ENCODE measurements at places on chromosomes 16 and 17. TPM values are rescaled to one million over a fixed set of nuclear protein-coding genes. Genes with fewer than 3 reads are reported as not detected.

DNA sequence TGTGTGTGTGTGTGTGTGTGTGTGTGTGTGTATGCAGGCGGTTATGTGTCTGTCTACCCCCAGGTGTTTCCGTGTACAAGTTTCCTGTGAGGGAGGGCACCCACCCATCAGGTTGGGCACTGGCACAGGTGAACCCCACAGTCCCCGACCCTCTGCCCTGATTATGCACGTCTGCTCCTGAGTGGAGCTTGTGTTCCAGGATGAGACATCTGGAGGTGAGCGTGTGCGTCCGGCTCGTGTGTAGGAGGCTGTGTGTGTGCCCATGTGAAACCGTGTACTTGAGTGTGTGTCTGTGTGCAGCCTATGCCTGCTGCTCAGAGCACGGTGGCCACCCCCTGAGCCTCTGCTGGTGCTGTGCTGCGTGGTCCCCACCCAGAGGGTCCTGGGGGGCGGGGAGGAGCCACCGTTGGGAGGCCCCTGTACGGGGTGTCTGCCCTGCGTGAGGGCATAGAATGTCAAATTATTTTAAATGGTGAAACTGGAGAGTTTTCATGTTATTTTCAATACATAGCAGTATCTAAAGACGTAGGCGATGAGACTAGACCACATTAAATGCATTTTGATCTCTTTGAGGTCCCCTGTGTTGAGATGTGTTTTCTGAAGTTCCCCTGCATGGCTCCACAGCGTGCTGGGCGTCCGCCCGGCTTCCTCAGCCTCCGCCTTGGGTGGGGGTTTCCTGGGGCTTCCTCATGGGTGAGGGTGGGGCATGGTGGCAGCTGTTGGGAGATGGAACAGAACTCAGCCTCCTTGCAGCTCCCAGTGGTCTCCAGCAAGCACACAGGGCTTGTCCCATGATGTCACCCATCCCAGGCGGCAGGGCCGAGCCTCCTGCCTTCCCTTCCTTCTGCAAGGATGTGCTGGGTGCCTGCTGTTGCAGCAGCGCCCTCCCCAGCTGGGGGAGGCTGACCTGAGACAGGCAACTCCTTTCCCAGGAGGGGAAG lies 43.4 kb downstream of the KCNJ12 start:
- DNase-seq, result no peak

The SPEM3 gene
- 0.96 TPM for total RNA-seq

The CES2 gene
- total RNA-seq, result 53.7 TPM

- no peak for DNase-seq
Measured at GRCh38 chr16:87765473-87765775, 362 bp downstream of the KLHDC4 start.

The SMIM5 gene
- 8.7 TPM for total RNA-seq

DNA sequence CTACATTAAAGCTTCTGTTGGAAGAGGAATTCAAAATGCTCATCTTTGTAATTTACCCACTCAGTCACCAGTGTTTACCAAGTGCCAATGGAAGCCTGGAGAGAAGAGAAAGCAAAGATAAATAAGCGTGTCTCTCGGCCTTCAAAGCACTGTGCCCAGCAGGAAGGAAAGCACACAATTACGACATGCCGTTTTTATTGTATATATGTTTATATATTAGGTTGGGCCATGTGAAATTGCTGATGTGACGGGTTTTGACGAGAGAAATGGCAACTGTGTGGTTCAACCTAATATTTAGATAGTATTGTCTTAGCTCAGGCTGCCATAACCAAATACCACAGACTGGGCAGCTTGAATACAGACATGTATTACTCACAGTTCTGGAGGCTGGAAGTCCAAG lies 79.3 kb upstream of the HSBP1 start:
- no peak for DNase-seq

The ITGA2B gene
- 4.3 TPM for total RNA-seq

- no peak for DNase-seq
Measured at GRCh38 chr17:49459401-49459984, 35.6 kb upstream of the NGFR start.

The CD300H gene
- total RNA-seq, result not detected

DNA sequence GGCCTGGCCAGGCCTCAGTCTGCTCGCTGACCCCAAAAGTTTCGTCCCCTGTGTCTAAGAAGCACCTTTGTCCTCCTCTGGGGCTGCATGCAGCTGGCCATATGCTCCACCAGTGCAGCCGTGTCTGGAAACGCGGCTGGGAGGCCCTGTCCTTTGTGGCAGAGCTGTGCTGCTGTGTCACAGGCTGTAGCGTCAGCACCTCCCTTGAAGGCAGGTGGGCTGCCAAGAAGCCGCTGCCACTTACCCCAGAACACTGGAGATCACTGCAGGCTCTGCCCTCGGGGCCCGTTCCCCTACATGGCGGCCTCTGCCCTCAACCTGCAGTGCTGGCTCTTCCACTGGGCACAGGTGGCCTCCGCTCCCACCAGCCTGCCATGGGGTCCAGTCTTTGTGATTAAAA lies 15.7 kb upstream of the MC1R start:
- DNase-seq, result no peak

DNA sequence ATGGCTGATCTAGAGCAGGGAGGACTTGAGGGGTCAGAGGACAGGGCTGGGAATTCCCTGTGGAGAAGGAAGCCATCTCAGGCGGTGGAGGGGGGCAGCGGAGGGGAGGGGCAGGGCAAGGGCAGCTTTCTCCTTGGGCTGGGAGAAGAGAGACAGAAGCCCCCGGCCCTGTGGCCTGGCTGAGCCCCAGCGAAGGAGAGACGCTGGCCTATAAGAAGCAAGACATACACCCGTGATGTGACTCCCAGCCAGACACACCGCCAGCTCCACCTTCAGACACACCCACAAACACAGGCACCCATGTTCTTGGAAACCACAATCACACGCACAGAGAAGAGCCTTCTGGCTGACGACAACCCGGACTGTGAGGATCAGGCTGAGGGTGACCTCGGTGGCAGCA lies 10.0 kb downstream of the TRPV3 start:
- no peak for DNase-seq

The NLRC3 gene
- total RNA-seq, result 9.1 TPM

GRCh38 chr16:60731329-60732050 lies 1304.7 kb downstream of the CDH8 start:
- DNase-seq, result peak; percentile 52

- no peak for DNase-seq
Measured at GRCh38 chr17:76689859-76690258, 20.9 kb downstream of the MXRA7 start.

The SYCE1L gene
- total RNA-seq, result not detected

DNA sequence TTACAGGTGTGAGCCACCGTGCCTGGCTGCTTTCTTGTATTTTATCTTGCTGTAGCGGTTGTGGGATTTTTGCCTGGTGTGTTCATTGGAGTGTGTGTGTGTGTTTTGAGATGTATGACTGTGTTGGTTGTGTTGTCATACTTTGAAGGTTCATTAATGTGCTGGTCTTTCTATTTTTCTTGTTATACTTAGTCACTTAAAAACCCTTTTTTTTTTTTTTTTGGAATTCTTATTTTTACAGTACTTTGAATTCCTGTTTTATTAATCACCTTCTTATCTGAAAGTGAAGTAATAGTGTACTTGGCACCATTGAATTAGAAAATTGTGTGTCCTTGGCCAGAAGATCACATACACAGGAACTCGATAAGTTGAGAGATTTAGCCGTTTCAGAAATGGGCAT lies 30.2 kb downstream of the TENT4B start:
- no peak for DNase-seq

The TMEM235 gene
- 0.96 TPM for total RNA-seq

DNA sequence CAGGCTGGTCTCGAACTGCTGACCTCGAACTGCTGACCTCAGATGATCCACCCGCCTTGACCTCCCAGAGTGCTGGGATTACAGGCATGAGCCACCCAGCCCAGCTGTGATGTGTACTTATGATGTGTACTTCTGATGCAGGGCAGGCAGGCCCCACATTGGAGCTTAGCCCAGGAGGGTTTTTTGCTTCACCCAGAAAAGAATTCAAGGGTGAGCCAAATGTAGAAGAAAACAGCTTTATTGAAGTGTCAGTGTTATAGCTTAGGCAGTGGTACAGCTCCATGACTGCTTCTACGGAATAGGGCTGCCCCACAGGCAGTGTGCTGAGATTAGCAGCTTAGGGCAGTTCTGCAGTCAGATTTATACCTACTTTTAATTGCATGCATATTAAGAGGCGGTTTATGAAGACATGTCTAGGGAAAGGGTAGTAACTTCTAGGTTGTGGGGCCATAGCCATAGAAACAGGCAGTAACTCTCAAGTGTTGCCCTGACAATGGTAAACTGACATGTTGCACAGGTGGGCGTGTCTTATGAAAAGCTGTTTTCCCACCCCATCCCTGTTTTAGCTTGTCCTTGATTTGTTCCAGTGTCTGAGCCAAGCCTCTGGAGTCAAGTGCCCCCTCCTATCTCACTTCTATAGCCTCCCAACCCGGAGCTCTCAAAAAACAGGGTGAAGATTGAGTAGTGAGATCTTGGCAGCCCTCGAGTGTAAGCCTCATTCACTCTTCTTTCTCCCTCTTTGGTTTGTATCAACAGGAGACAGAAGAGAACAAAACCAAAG lies 24.1 kb upstream of the POLR3E start:
- peak; percentile 88 for DNase-seq

DNA sequence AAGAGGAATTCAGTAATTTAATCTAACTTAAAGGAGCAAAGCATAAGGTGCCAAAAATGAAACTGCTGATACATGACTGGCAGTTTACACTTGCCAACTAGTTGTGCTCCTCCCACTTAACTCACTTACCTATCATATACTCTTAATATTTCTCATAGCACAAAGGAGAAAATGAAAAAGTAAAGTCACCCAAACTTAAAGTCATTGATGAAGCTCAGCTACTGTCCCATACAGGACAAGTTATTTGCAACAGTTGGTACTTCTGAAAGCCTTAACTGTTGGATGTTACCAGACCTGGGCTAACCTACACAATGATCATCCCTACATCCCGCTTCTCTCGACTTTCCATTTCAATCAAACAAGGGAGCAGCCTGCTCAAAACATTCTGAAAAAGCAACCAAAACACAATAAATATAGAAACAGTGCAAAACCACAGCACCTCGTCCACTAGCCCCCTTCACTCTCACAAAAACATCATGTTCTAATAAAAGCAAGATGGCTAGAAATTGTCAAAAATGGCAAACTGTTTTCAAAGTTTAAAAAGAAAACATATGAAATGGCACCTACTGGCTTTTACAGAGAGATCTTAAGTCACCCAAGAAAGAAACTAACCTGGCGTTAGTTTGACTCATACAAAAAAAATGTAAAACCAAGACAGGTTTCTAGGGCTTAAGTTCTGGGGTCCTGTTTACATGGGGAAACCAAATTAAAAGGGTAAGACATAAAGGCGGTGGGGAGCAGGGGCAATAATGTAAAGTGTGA lies 868 bp downstream of the MED13 start:
- DNase-seq, result peak; percentile 12

- no peak for DNase-seq
Measured at GRCh38 chr17:13542636-13543035, 59.1 kb downstream of the HS3ST3A1 start.

- no peak for DNase-seq
Measured at GRCh38 chr16:88734361-88734728, 28.0 kb downstream of the CTU2 start.

GRCh38 chr16:17173281-17173680 lies 297.5 kb downstream of the XYLT1 start:
- DNase-seq, result peak; percentile 96

GRCh38 chr17:55005520-55005919 lies 37.0 kb downstream of the STXBP4 start:
- no peak for DNase-seq

DNA sequence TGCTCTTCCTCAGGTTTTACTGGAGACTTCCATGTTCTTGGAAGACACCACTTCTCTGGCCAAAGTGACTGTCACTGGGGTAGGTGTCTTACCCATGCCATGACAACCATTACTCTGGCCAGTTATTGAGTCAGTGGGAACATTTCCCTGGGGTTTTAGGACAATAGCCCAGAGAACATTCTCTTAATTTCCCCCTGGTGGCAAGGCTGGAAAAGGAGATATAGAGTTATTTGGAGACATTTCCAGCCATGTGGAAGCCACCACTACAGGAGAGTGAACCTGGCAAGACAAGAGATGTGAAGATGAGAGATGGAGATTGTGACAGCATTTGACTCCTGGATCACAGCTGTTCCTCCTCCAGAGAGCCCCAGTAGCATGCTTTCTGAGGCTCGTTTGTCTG lies 106.2 kb downstream of the CDK5R1 start:
- DNase-seq, result no peak

The RDM1 gene
- total RNA-seq, result not detected

GRCh38 chr17:77807746-77808441 lies 150.6 kb upstream of the TNRC6C start:
- DNase-seq, result no peak

The BAIAP3 gene
- 0.24 TPM for total RNA-seq

DNA sequence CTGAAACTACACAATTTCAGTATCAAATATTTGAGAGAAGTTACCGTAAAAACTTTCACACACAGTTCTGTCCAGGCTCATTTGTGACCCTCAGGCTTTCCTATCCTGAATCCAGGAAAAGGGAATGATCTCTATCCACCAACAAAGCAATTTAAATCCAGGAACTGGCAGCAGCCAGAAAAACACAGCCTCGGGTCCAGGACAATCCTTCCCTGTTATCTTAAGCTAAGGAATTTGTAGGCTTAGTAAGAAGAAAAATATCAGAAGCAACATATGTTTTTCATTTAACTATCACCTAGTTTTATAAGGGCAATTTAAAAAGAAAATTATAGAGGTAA lies 47.1 kb downstream of the TEX2 start:
- DNase-seq, result peak; percentile 90

The NKD1 gene
- 7.9 TPM for total RNA-seq

GRCh38 chr16:15843635-15844279 lies 13.1 kb downstream of the MYH11 start:
- no peak for DNase-seq

DNA sequence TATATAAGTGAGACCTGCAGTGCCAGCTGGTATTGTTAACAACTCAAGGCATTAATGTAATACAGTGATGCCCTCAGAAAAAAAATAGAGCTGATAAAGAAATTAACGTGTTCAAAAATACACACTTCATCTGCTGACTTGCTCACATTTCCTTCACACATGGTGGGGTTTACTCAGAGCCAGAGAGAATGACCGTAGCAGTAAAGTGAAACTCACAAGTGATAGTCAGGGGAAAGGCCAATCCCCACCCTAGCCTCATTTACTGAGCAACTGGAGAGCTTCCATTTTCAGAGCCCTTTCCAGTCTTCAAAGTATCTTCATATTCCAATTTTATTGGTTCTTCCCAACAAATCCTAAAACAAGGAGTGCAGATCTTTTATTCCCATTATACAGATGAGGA lies 74.0 kb upstream of the HLF start:
- no peak for DNase-seq

GRCh38 chr17:39675390-39676082 lies 7.3 kb downstream of the PNMT start:
- no peak for DNase-seq

The OTOA gene
- total RNA-seq, result 1.4 TPM

GRCh38 chr16:86432691-86433090 lies 77.6 kb upstream of the FOXF1 start:
- peak; percentile 93 for DNase-seq

GRCh38 chr17:33127706-33128105 lies 136.1 kb downstream of the SPACA3 start:
- DNase-seq, result peak; percentile 20

The MPO gene
- not detected for total RNA-seq
